ENCODE measurements at places on chromosomes 11 and 22.

DNA sequence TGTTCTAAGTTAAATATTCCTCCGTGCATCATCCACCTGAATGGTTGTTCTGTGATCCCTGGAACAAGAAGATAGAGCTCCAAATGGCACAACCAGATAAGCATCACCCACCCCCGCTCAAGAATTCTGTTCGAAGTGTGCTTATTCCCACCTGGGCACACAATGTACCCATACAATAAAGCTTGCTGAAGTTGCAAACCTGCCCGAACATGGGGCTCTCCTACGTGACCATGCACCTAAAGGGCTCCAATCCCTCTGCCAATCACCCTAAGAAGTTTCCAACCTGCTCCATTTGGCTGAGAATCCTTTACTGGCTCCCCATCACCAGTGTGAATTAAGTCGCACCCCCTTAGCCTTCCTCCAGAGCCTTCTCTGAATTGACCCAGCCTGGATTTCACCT, 1157.4 kb downstream of the TBC1D22A start:
- DNase-seq: no peak

DNA sequence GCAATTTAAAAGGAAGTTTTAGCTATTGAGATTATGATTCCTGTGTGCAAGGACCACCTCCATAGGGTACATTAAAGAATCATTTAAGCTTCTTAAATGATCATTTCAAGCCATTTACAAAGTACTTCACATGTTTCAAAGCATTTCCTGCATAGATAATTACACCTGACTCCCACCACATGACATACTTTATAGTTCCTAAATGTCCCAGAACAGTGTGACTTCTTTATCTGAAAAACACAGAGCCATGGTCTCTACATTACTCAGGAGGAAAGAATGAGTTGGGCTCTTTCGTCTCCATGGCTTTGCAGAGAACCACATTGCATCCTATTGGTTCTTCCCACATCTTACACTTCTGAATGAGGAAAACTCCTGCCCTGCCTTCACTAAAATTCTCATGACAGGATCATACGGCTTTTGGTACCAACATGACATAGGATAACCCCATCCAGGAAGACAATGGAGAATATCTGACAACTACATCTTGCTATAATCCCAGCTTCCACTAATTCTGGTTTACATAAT, 88.6 kb downstream of the ETS1 start:
- DNase-seq: no peak

GRCh38 chr11:29135504-29135903, 881.3 kb downstream of the KCNA4 start:
- DNase-seq: no peak

DNA sequence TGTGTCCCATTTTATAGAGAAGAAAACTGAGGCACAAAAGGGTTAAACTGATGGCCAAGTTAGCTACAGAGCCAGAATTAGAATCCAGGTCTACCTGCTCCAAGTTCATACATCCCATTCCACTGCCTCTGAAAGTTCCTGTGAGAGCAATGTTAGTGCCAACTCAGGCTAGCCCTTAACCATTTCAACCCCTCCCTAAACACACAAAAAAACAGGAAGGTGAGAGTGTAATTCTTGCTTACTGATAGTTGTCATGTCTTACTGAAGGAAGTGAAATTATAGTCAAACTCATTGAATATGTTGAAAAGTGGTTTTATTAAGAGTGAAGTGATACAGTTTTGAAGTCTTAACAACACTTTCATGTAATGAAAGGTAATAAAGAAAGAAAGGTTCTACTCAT, 2.9 kb upstream of the E2F8 start:
- no peak for DNase-seq

DNA sequence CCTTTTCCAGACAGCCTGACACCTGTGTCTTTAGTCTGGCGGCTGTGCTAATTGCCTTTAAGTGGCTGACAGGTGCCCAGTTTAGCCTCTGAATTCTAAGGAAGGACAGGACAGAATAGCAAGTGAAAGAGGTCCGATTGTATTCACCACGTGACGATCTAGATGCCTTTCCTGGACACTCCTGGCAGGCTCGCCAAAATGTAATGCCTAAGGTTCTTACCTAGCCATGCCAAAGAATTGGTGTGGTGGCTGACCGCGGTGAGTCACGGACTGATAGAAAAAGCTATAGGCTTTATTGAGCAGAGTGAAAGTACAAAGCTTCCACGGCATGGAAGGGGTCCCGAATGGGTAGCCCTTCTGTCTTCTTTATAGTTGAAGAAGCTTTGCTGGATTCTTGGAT, 26.7 kb downstream of the ANKRD42 start:
- no peak for DNase-seq

GRCh38 chr11:47611348-47611794, 17.2 kb upstream of the C1QTNF4 start:
- DNase-seq: peak; percentile 76

GRCh38 chr11:120335556-120335907, 681 bp upstream of the ARHGEF12 start:
- DNase-seq: peak; percentile 54

DNA sequence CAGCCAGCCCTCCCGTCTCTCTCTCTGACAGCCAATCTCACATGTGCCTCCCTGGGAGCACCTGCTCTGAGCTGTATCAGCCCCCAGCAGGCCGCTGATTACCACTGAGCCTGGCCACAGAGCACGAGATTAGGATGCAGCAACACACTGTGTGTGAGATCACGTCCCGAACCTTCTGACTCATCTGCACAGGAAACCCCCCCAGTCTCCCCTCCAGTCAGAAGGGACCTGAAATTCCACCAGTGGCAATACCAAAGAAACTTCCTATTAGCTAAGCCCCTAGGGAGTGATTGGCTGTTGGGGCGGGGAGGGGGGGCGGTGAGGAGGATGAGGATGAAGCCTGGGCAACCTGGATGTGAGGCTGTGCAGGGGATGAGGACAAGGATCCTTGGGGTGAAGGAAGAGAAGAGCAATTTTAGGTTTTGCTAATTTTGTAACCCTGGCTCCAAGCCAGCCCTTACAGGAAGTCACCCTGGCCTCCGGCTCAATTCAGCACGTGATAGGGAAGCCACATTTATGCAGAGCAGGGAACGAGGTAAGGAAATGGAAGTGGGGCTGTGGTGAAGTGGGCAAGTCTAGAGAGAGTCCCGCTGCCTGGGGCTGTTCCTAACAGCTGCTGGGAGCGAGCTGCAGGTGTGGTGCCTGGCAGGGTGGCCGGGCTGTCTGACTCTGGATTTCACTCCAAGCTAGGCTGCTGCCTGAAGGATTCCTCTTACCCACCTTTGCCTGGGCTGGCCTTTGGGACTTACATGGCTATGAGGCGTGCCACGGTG, 1.9 kb downstream of the SLC43A3 start:
- peak; percentile 90 for DNase-seq

- DNase-seq: no peak
These were observed 45.8 kb downstream of the PPFIBP2 start for GRCh38 chr11:7559398-7560283.
